ENCODE measurements at places on chromosomes 4 and X.

DNA sequence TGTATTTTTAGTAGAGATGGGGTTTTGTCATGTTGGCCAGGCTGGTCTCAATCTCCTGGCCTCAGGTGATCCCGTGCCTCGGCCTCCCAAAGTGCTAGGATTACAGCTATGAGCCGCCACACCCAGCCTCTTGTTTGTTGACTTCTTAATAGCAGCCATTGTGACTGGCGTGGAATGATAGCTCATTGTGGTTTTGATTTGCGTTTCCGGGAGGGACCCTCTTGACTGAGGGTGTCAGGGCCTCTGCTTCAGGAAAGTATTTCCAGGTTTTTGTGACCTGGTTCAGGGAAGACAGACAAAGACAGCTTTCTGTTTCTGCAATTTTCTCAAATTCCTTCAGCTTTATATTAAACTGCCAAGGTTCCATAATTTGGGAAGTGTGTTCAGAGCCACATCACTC lies 15.1 kb downstream of the CSF2RA start:
- DNase-seq: no peak

DNA sequence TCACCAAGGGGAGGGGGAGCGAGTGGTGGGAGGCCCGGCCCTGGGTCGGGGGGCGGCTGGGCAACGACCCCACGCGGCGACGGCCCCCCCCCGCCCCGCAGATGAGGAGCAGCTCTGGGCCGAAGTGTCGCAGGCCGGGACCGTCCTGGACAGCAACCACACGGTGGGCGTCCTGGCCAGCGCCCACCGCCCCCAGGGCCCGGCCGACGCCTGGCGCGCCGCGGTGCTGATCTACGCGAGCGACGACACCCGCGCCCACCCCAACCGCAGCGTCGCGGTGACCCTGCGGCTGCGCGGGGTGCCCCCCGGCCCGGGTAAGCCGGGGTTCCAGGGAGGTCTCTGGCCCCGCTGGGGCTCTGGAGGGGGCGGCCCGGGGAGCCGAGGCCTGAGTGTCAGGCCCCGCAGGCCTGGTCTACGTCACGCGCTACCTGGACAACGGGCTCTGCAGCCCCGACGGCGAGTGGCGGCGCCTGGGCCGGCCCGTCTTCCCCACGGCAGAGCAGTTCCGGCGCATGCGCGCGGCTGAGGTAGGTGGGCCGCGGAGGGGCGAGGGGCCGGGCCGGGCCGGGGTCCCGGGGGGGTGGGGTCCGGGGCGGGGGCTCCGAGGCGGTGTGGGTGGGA lies 8.7 kb upstream of the FGFRL1 start:
- DNase-seq: no peak

GRCh38 chrX:15500497-15500966 lies at the start of gene BMX:
Gene BMX, plus strand, starts transcription at chrX:15500807. Its CDS starts 7,547 bp downstream, at chrX:15508354.
- DNase-seq: no peak

DNA sequence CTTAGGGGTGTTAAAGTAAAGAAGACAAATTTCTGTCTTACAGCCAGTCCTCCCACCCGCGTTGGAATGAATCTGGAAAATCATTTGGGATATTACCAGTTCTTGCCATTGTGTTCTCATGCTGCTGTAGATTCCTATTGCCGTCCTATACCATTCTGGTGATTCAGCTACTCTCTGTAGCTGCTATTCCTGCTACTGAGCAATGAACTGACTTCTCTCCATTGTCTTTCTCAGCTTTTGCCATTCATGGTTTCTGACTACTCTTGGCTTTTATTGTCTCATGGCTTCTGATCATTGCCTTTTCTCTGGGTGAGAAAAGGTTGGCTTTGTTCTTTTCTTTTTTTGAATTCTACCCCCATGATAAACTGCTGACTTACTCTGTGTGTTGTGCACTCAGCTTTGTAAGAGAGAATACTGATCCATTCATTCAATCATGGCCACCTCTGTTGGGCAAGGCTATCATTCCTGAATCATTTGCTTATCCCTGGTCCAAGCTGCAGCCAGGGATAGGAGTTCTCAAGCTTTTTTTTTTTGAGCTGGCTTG lies 27.7 kb upstream of the METAP1 start:
- no peak for DNase-seq

GRCh38 chr4:184793735-184794355 lies 31.9 kb downstream of the ACSL1 start:
- no peak for DNase-seq
